ENCODE measurements at places on chromosomes 16 and 17.

- DNase-seq = no peak
Observed at GRCh38 chr16:67907397-67908180, 14.5 kb downstream of the PSKH1 start.

DNA sequence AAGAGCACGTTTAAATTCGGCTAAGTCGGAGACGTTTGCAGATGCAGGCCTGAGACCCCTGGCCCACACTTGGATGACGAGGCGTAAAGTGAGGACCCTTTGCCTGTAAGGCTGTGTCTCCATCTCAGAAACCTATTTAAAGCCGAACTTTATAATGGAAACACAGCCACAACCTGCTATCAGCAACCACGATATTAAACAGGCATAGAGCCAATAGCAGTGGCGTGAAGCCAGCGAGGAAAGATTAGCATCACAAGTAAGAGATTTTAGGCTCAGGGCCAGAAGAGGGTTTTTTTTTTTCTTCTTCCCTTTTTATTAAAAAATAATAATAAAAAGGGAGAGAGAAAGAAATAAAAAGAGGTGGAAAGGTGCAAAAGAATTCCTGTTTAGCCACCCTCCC is 111.3 kb upstream of the NOL11 start:
- no peak for DNase-seq

DNA sequence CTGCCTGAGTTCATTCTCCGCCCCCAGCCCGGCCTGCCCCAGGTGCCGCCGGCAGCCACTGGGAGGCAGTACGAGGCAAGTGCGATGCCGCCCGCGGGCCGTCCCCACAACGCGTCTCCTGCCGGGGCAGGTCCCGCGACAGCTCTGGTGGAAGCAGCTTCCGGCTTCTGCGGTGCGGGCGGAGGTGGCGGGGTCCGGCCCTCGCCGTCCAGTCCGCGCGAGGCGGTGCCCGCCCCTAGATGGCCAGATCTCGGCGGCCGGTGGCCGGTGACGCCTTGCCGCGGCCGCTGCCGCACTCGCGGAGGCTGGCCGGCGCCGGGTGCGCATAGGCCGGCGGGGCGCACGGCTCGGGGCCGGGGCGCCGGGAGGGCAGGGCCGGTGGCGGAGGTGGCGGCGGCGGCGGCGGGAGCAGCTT is 1.8 kb downstream of the GJD3 start:
- peak; percentile 84 for DNase-seq

DNA sequence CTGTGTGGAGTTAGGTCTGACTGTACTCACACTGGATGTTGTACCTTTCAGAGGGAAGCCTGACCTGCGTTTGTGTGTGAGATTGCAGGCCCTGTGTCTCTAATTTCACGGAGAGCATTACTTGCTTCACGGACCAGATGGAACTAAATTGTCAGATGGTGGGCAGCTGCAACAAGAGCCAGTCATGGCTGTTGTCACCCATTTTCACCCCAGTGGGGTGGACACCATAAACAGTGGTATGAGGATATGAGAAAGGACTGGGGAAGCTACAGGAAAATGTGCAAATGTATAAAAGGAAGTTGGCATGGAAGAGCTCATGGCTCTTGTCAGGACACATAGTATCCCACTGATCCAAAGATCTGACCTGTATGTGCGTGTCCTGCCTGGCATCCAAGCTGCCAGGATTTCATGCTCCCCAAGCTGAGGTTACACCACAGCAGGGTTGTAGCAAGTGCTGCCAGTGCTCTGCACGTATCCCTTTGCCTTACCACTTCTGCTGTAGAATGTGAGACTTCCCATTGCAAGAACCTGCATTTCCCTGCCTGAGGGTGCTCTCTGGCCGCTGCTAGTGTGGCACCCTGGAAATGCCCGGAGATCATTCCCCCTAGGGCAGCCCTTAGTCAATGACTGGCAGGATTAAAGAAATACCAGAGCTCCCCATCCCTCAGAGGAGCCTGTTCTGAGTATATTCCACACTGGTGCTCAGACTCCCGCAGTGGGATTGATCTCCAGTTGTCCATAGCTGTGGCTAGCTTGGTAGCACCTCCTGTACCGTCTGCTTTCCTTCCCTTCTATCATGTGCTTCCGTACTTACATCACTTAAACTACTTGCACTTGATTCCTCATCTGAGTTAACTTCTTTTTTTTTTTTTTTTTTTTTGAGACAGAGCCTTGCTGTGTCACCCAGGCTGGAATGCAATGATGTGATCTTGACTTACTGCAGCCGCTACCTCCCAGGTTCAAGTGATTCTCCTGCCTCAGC is 70.4 kb upstream of the TANC2 start:
- no peak for DNase-seq

- DNase-seq = no peak
Observed at GRCh38 chr16:19780321-19780720, 62.2 kb downstream of the IQCK start.

DNA sequence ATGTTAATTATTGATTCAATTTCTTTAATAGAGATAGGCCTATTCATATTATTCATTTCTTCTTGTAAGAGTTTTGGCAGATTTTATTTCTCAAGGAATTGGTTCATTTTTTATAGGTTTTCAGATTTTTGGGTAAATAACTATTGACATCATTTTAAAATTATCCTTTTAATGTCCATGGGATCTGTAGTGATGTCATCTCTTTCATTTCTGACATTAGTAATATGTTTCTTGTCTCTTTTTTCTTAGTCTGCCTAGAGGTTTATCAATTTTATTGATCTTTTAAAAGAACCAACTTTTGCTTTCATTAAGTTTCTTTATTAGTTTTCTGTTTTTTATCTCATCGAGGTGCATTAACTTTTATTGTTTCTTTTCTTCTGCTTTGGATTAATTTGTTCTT is 162.6 kb downstream of the FTO start:
- no peak for DNase-seq

DNA sequence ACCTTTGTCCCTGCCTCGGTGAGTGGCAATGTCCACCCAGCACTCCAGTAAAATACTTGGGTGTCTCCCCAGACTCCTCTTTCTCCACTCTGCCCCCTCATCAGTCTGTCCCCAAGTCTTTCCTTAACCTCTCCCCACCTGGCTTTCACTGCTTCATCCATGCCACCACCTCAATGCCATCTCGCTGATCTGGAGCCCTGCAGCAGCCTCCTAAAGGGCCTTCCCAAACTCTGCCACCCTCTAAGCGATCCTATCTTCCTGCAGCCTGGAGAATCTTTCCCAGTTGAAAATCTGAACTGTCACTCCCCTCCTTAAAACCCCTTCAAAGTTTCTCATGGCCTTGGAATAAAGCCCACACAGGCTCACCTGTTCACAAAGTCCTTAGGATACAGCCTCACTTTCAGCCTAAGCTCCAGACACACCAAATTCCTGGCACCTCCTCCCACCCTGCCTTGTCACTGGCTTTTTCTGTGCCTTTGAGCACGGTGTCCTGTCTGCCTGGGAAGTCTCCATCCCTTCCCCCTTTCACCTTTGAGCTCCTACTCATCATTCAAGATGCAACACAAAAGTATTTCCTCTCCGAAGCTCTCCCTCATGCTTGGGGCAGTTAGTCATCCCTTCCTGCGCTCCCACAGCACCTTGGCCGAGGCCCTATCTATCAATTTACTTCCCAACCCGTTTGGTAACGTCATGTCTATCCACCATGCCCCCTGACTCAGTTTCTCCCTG is 2.8 kb downstream of the WNK4 start:
- no peak for DNase-seq

DNA sequence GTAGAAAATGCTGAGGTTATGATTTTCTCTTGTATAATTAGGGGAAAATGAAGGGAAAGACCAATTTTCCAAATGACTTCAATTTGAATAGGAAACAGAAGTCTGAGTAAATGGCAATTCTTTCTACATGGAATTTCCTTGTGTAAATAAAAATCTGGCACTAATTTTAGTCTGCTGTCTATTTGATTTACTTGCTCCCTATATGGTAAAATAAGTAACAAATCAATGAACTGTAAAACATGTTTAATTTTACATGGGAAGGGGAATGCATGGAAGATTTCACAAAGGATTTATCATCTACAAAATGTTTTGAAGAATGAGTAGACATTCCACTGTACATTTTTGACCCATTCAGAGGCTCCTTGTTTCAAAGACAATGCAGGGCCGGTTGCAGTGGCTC is 811.6 kb upstream of the GOT2 start:
- DNase-seq = no peak

DNA sequence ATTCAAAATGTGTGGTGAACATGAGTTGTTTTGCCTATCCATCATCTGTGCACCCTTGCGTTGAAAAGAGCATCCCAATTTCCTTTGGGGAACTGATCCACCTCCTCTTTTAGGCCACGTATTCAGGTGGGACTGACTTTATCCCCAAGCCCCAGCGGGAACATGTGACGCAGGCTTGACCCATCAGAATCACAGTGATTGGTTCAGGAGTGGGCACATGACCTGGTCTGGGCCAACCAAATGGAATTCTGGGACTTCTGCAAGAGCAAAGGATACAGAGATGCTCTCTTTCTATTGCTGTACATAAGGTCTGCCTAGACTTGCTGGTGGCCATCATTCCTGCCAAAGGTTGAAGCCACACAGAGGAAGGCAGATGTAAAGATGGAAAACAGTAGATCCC is 158.9 kb downstream of the IRX5 start:
- no peak for DNase-seq

DNA sequence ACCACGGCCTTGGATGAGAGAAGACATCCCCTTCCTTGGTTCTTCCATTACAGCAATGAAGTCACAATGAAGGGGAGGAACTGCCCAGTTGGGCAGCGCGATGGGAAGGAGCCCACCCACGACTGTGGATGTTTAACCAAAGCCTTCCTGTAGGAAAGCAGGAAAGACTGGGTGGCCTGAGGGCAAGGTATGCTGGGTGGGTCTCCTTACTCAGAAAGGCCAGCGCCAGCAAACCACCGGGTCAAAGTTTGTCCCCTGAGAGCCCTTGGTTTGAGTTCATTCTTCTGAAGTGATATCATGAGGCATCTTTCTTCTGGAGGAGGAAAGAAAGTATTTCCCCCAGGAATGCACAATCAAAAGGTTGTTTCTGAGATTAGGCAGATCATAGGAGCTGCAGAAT is 105.2 kb downstream of the C16orf95 start:
- DNase-seq = no peak

GRCh38 chr17:73283841-73284282 is 22.2 kb upstream of the CPSF4L start:
- no peak for DNase-seq

DNA sequence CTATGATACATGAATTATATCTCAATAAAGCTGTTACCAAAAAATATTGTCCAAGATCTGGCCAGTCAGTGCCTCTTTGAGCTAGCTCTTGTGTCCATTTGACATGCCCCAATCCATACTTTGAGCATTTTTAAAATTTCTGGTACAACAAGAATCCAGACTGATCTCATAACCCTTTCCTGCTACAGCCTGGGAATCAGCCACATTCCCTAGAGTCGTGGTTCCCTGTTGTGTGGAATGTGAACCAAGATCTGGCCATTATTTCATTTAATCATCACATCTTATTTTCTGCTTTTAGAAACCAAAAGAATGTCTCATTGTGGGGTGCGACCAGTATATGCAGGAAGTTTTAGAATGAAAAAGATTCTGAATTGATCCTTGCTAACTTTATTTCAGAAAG is 34.3 kb upstream of the RPRML start:
- DNase-seq = no peak

GRCh38 chr17:75723171-75723930 is 2.1 kb downstream of the ITGB4 start:
- no peak for DNase-seq

DNA sequence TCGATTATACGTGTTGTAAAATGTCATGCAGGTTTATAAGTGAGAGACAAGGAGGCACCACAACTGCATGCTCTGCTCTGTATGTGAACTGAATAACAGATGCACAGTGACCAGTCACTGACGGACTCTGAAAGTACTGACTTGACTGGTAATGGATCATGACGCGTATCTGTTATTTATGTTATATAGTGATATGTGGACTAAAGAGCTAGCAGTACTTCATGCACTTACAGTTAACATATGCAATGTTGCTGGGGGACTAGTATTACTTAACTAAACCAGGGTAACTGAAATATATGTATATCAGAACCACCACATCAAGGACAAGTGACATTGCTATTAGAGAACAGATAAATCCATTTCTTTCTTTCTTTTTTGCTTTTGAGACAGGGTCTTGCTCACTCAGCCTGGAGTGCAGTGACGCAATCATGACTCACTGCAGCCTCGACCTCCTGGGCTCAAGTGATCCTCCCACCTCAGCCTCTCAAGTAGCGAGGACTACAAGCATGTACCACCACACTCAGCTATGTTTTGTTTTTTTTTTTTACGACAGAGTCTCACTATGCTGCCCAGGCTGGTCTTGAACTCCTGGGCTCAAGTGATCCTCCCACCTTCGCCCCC is 17.2 kb downstream of the COIL start:
- no peak for DNase-seq

- no peak for DNase-seq
Observed at GRCh38 chr17:73179387-73179786, 13.5 kb upstream of the COG1 start.

DNA sequence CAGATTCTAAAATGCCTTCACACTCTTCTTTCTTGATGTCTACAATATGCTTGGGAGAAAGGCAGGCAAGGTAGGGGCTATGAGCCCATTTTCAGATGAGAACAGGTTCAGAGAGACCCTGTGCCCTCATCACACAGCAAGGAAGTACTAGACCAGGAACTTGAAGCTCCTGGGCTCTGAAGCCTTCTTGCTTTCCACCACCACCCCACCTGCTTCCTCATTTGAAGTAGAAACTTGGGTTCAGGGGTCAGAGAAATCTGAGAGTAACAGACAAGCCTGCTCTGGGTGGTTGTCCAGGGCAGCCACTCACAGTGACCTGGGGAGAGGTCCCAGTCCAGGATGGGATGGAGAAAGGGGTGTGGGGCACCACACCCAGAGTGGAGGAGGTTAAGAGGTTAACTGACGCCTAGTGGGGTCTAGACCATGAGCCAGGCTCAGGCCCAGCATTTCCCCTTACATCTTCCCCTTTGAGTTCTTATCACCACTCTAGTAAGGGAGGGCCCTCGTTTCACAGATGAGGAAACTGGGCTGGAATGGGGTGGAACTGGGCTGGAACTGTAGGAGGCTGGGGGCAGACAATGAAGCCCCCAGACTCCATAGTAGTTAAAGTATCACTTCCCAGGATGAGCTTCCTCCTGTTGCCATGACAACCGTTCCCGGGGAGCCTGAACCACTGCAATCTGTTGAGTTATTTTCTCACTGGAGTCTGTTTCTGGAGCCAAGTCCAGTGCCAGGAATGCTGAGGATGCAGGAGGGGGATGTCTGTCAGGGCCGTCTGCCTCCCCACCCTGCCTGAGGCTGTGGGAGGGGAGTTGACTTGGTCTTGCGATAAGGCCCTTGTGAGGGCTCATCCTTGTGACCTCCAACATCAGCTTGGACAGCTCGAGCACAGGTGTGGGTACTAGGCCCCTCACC is 16.2 kb upstream of the PHF12 start:
- DNase-seq = peak; percentile 48

GRCh38 chr17:67335245-67335835 is 31.0 kb downstream of the PSMD12 start:
- no peak for DNase-seq
